ENCODE measurements at places on chromosomes 11 and 22. TPM values are rescaled to one million over a fixed set of nuclear protein-coding genes. Genes with fewer than 3 reads are reported as not detected.

GRCh38 chr11:100821198-100821597 is 134.1 kb downstream of the ARHGAP42 start:
- DNase-seq: no peak

GRCh38 chr11:92308366-92308765 is 83.7 kb downstream of the FAT3 start:
- DNase-seq: no peak

TMEM121B gene
- total RNA-seq: 0.40 TPM

DNA sequence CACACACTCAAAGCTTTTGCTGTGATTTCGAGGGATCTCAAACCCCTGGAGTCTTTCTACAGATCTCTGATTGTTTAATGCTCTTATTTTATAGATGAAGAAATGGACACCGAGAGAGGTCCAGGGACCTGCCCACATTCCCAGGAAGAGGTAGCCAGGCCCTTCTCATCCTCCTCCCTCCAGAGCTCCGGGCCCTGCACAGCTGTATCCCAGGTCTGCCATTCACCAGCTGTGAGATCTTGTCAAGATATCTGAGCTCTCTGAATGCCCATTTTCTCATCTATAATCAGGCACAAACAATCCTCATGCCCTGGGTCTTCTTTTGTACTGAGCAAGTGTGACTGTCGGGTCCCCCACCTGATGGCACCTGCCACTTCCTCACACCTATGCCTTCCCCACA is 98.2 kb upstream of the ALX4 start:
- no peak for DNase-seq

DDI1 gene
- not detected for total RNA-seq

UBE2L6 gene
- 66.0 TPM for total RNA-seq

DNA sequence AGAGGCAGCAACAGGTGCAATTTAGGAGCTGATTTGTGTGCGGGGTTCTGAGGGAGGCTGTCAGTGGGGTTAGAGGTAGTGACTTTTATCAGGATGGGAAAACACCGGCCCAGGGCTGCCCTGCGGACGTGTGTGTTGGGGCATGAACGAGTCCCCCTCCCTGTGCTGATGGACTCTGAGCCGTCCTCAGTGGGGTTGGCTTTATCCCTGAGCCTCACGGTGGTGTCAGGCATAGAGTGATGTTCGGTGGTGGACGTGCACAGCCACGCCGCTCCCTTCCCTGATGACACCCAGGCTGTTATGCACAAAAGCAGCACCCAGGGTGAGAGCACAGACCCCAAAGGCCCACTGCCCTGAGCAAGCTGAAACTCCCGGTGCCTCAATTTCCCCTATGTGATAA is 809.1 kb downstream of the BRD1 start:
- peak; percentile 8 for DNase-seq

DNA sequence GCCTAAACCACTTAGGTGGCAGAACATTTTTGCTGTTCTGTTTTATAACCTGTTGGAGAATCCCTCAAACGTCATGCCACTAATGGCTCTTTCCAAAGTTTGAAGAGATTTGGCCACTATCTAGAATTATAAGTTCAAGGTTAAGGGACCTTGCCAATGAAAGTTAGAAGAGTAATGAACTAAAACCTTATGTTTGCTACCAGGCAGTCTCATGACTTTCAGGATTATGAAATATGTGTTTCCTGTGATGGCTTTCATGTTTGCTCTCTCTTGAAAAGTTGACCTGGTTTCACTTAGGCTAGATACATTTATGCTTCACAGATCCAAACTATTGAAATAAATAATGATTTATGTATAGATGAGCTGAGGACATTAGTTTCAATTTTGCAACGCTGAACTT is 340.0 kb downstream of the LRRC4C start:
- DNase-seq: no peak

Data from Peyer's patch (tissue), 4 donors.